ENCODE measurements at places on chromosomes 16 and 17.
A peak's percentile ranks its signal among the peaks of the same experiment; 100 is the strongest.

- DNase-seq, result no peak
Observed at GRCh38 chr17:45976755-45977505, 22.1 kb upstream of the STH start.

GRCh38 chr16:27432558-27432957 is 30.6 kb downstream of the IL21R start:
- no peak for DNase-seq

DNA sequence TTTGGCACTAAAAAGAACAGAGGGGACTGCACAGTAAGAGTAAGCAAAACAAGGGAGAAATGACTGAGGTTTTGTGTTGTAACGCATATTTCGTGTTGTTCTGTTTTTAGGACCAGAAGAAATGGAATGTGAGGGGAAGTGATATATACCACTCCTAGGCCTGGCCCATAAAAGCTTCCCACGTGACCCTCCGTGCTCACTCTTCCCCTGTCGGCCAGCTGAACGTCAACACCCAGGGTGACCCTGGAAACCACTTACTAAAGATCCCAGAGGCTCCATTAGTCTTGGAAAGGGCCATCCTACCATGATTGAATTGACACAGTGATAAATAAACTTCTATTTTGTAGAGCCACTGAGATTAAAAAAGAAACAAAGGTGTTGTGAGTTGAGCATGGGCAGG is 79.8 kb downstream of the HELZ start:
- no peak for DNase-seq

DNA sequence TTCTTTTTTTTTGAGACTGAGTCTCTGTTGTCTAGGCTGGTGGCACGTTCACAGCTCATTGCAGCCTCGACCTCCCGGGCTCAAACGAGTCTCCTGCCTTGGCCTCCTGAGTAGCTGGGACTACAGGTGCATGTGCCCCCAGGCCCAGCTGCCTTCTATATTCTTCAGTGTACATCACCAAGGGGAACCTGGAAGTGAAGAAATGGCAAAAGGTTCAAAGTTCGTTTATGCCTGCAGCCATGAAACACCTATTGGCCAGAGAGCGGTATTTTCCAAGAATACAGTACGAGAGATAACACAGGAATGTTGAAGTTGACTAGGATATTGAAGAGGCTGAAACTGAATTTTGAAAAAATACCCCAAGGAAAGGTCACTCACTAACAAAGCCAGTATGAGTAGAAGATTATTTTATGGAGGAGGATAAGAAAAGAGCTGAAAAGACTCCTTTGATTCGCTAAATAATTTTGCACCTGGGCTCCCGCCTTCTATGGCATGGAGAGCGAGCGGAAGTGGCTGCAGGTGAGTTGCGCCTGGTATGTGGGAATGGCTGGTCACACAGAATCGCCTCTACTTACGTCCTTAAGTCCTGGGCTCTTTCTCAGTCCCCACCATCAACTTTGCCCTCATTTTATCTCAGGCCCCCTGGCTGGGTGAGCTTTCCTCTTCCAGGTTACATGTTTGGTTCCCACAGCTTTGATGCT is 9.8 kb downstream of the ST6GALNAC1 start:
- DNase-seq, result no peak

DNA sequence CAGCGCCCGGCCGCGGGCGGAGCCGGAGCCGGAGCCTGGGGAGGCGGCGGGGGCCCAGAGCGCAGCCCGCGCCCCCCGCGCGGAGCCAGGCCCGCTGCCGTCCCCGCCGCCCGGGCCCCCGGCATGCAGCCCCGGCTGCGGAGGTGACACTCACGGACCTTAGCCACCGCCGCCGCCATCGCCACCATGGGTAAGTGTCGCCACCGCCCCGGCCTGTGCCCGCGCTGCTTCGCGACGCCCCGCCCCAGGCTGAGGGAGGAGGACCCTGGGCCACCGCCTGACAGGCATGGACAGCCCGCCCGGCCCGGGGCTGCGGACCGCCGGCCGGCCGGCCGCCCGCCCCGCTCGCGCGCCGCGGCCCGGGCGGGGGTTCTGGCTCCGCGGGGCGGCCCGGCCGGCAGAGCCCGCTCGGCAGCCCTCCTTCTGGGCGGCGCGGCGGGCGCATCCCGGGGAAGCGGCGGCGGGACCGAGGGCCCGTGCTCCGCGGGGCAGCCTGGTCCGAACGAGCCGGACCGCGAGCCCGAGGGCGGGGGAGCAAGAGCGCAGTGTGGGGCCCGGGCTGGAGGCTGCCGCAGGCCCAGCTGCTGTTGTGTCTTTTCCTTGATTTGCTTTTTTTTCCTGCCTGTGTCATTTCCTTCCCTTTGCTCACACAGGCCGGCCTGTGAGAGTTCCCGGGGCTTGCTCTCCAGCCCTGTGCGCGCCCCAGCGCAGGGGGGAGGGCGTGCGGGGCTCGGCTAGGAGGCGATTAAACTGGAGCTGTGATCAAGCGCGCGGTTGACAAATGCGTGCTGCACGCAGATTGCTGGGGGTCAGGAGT is 565 bp downstream of the MAP3K3 start:
- DNase-seq, result peak; percentile 59

DNA sequence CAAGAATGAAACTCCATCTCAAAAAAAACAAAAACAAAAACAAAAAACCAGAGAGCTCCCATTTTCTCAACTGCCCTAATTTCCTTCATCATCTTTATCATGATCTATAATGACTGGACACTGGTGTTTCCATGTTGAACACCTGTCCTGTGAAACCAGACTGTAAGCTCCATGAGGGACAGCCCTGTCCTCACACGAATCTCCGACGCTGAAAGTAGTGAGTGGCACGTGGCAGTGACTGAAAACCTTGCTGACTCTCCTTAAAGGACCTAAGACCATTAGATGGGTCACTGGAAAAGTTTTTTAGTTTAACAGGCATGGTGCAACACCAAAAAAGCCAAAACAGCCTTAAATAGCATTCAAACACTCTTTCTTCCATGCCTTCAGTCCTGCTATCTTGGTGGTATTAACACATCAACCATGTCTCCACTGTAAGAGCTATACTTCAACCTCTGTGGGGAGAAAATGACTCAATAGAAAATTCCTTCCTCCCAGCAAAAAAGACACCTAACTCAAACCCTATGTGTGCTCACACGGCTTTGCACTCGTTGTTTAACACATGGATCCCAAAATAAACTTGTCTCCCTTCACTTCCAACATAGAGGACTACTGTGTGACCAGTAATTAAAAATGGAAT is 8.3 kb downstream of the AXIN2 start:
- DNase-seq, result no peak

GRCh38 chr17:39177256-39177655 is 11.3 kb upstream of the ARL5C start:
- DNase-seq, result no peak

DNA sequence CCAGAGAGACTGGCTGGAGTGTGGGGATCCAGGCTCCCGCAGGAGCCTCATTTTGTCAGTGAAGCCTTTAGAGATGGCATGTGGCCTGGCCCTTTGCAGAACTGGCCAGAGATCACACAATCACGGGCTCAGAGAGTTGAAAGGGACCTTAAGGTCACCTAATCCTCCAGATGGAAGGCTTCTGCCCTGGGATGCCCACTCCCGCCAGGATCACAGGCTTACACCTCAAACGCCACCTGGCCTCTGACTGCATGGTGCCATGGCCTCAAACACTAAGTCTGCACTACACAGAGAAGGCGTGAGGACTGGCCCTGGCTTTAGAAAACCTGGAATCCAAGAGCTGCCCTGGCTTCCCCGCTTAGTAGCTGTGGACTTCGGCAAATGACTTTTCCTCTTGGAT is 306.8 kb upstream of the CCL2 start:
- DNase-seq, result no peak

DNA sequence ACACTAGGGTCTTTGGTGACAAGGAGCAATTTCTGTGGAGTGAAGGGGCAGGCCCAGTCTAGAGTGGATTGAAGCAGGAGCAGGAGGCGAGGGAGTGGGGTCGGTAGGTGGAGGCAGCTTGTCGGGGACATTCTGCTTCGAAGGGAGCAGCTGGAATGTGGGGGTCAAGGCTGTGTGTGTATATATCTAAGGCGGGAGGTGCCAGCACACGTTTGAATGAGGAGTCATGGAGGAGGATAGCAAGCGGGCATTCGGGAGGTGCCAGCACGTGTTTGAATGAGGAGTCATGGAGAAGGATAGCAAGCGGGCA is 17.7 kb downstream of the NT5M start:
- no peak for DNase-seq

DNA sequence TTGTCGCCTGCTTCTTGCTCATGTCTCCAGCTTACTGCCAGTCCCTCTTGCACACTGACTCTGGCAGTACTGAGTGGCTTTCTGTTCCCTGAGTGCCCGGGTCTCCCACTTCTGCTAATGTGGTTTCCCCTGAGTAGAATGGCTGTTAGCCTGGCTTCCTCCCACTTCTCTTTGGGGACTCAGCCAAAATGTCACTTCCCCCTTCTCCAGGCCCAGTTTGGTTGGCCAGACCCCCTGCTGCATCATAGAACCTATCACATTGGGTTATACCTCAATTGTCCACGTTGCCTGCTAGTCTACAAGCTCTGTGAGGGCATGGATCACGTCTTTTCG is 304.4 kb downstream of the HS3ST3B1 start:
- DNase-seq, result no peak

DNA sequence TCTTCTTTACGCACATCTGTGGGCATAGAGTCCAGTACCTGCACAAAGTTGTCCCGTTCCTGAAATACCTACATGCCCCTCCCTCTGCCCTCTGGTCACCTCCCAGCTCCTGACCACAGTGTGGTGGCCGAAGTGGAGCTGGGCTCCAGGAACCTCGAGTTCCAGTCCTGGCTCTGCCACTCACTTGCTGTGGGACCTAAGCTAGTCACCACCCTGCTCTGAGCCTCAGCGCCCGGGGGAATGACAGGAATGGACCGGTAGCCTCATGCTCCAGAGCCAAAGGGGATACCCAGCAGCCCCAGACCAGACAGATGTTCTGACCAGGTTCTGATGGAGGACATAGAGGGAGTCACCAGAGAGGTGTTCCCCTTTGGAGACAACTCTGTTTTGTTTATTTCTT is 26.7 kb upstream of the ITGA3 start:
- no peak for DNase-seq

DNA sequence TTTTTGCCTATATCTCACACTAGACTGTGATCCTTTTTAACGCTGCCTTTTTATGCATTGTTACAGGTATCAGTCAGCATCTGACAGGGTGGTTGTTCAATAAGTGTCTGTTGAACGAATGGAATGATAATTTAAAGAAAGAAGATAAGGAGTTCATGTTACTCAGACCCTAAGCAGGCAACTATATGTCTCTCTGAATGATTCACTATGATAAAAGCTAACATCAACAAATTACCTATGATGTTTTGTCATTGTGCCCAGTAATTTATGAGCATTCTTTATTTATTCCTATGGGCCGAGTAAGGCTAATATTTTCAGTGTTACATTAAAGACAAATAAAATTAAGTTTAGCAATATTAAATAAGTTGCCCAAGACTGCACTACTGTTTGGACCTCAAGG is 435.0 kb upstream of the KIF2B start:
- DNase-seq, result no peak

GRCh38 chr17:3885970-3886369 is 6.9 kb downstream of the CAMKK1 start:
- DNase-seq, result no peak

DNA sequence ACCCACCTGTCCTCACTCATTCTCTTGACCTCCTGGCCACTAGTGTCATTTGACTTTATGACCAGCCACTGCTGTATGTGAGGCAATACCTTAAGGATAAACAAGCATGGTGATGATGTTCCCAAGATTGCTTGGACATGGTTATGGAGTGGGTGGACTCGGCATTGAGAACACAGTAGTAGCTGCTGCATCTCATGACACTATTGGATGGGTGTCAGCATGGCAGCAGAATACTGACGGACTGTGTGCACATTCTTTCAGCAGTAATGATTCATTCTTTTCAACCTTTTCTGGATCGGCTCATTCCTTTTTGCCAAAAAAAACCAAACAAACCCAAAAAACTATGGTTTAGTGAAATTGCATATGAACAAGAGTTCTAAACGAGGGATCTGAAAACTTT is 13.5 kb downstream of the SPECC1 start:
- no peak for DNase-seq

- no peak for DNase-seq
Observed at GRCh38 chr17:82542439-82542838, 22.9 kb downstream of the FOXK2 start.

DNA sequence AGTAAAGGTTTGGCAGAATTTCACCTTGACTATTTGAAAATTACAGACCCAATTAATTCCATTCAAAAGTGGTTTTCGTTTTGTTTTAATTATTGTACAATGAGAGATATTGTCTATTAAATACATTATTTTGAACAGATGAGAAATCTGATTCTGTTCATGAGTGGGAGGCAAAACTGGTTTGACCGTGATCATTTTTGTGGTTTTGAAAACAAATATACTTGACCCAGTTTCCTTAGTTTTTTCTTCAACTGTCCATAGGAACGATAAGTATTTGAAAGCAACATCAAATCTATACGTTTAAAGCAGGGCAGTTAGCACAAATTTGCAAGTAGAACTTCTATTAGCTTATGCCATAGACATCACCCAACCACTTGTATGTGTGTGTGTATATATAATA is 72.6 kb downstream of the CDK12 start:
- no peak for DNase-seq

DNA sequence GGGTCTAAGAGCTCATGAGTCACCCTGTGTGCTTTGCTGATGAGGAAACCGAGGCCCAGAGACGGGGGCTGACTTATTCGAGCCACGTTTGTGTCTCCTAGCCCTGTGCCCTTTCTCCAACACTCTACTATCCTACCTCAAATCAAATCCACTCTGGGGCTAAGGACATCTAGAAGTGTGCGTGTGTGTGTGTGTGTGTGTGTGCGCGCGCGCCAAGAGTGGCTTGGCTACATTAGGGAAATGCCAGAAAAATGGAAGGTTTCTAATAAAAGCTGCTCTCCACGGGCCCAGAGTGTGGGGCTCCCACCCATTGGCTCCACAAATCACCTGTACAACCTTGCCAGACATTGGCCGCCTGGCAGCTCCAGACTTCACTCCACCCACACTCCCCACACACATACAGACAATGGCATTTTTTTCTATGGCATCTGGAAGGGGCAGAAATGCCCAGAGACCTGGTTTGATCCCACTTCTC is 30.3 kb upstream of the PHOSPHO1 start:
- no peak for DNase-seq

GRCh38 chr17:19702217-19702641 is 14.2 kb downstream of the SLC47A2 start:
- DNase-seq, result no peak

DNA sequence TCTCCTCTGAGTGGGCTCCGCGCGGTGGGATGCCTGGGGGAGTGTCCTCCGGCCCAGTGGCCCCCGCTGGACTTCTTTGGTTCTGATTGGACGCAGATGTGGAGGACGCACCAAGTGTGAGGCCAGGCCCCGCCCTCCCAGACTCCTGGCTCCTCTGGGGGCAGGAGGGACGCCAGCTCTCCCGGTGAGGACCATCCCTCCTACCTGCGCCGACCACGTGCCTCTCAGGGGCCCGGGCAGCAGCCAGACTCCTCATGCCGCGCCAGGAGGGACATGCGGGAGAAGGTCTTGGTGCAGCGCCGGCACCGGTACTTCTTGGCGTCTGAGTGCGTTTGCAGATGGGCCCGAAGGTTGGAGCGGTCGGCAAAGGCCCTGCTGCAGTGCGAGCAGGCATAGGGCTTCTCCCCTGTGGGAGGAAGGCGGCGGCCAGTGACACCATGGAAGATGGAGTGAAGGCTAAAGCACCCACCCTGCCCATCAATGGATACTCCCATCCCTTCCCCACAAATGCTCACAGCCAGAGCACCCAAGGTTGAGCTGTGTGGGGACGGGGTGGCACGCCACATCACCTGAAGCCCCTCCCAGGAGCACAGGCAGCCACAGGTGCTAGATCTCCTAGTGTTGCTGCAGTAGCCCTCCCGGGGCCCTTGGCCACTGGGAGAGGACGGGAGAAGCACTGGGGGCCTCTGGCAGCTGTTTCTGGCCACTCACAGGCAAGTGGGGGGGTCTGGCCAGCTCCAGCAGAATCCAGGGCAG is 7.9 kb downstream of the SNAI3 start:
- no peak for DNase-seq

Data from activated CD8-positive, alpha-beta memory T cell treated with anti-CD3 and anti-CD28 coated beads, Interleukin-2, amount 50 U/mL, for 4 hours (primary cell).